NCI-H446 (cell line): ENCODE measurements at places on chromosomes 2 and 18.

DNA sequence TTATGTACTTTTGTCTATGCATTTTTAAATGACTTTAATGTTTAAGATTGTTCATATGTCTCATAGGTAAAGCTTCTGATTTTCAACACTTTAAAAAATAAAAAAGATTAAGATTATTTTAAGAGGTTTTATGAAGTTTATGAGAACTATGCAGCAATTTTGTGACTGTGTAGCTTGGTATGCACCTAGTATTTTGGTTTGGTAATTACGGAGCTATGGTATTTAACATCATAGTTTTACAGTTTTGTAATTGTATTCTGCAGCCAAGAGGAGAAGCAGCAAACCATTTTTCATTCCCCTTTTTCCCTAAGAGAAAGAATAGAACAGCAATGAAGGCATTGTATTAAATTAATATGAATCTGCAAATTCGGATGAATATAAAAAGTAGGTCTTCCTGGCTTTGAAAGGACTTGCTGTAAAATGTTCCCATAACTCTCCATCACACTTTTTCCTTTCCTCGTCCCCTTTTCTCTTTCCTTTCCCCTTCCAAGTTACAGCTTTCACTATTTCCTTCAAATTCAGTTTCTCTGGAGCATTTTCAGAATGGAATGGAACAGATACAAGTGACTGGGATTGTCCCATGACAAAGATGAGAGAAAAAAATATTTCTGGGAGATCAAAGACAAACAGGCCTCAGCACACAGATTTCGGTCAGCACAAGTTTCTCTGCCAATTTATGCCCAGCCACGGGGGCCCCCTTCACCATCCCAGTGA lies 26.1 kb upstream of the PIEZO2 start:
- DNase-seq: no peak

GRCh38 chr18:13831864-13832508 lies 8.0 kb downstream of the MC5R start:
- DNase-seq: no peak

- DNase-seq: no peak
Measured at GRCh38 chr2:110717734-110718133, 14.6 kb upstream of the ACOXL start.

DNA sequence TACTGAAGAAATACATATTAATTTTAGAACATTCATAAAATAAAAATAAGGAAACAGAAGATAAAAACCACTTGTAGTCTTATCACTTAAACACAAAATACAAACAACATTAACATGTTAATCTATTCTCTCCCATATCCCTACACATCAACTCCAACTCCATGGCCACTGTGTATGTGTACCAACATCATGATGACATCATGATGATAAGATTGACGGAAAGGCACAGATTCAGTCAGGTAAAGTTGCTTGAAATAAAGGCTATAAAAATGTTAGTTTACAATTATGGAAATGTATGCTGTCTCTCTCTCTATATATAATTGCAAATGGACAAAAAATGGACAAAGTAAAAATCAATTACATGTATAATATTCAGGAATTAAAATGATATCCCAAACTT lies 388.5 kb upstream of the UBE2E3 start:
- DNase-seq: no peak

GRCh38 chr18:62512532-62512931 lies 10.3 kb upstream of the ZCCHC2 start:
- no peak for DNase-seq

GRCh38 chr18:74257083-74257482 lies 34.7 kb downstream of the CYB5A start:
- DNase-seq: no peak

DNA sequence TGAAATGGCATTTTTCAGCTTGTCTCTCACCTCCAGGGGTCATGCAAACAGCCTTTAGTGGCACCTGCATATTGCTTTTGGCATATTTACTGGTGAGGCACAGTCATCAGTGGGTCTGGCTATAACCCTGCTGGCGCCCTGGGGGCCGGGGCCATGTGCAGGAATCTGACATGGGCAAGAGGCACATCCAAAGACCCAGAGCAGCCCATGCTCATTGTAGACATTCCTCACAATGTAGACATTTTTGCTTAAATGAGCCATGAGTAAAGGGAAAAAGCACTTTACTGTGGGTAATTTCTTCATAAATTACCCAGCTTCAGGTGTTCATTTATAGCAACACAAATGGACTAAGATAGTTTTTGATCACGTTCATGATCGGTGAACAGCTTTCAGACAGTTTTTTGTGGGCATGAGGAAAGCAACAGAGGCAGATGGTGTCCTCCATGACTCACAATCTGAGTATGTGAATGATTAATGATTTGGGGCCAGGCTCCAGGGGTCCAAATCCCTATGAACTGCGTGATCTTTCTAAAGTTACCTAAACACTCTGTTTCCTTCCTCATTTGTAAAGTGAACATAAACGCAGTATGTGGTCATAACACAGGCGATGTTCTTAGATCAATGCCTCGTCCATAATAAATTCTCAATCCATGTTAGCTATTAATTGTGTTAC lies 85.8 kb downstream of the LIPG start:
- peak; percentile 59 for DNase-seq

GRCh38 chr2:199488772-199489400 lies 31.1 kb upstream of the SATB2 start:
- DNase-seq: no peak

- DNase-seq: no peak
Measured at GRCh38 chr2:76938153-76938552, 584.0 kb downstream of the LRRTM4 start.

DNA sequence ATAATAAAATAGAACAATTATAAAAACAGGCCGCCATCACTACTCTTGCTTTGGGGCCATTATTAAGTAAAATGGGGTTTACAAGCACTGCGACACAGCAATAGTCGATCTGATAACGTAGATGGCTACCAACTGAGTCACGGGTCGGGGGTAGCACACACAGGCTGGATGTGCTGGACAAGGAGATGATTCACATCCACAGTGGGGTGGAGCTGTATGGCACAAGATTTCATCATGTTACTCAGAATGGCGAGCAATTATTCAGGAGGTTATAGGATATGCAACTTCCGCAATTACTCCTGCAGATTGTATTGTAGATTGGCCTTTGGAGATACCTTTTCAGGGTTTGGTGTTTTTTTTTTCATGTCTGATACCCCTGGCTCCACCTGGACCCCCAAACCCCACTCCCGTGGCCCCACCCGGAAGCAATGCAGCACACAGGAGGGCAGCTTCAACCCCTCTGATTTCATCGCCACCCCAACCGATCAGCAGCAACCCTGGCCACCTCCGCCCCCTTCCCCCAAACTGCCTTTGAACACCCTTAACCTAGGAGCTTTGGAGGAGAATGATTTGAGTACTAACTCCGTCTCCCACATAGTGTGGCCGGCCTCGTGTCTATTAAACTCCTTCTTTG lies 21.4 kb upstream of the MLPH start:
- no peak for DNase-seq
